Left lung (tissue), 14 donors: ENCODE measurements at places on chromosomes 2 and 18.
A peak's percentile ranks its signal among the peaks of the same experiment; 100 is the strongest.

- no peak for DNase-seq
- no peaks in the 10 kb centered on the region for H3K36me3 ChIP-seq
- no peak overlapping the region for H3K4me3 ChIP-seq
- H3K27me3 ChIP-seq = no peaks in the 10 kb centered on the region
- H3K27ac ChIP-seq = no peak overlapping the region
- no peaks in the 10 kb centered on the region for H3K4me1 ChIP-seq
Observed at GRCh38 chr2:195514365-195514764, 142.7 kb upstream of the SLC39A10 start.

GRCh38 chr2:237269138-237269875 lies 144.7 kb downstream of the COL6A3 start:
- no peaks in the 10 kb centered on the region for H3K4me1 ChIP-seq
- no peak overlapping the region for H3K4me3 ChIP-seq
- H3K27ac ChIP-seq = peak overlapping the region; percentile 17
- H3K36me3 ChIP-seq = no peaks in the 10 kb centered on the region

GRCh38 chr2:84435345-84436025 lies 23.6 kb downstream of the SUCLG1 start:
- no peak overlapping the region for H3K27ac ChIP-seq
- no peak for DNase-seq
- H3K27me3 ChIP-seq = no peaks in the 10 kb centered on the region
- no peak overlapping the region for H3K4me3 ChIP-seq
- H3K36me3 ChIP-seq = peaks cover 94% of the 10 kb centered on the region

GRCh38 chr18:49015886-49016647 lies 65.3 kb upstream of the SMAD7 start:
- H3K36me3 ChIP-seq = no peaks in the 10 kb centered on the region
- DNase-seq = no peak
- H3K4me3 ChIP-seq = no peak overlapping the region
- no peak overlapping the region for H3K27ac ChIP-seq
- no peaks in the 10 kb centered on the region for H3K4me1 ChIP-seq

DNA sequence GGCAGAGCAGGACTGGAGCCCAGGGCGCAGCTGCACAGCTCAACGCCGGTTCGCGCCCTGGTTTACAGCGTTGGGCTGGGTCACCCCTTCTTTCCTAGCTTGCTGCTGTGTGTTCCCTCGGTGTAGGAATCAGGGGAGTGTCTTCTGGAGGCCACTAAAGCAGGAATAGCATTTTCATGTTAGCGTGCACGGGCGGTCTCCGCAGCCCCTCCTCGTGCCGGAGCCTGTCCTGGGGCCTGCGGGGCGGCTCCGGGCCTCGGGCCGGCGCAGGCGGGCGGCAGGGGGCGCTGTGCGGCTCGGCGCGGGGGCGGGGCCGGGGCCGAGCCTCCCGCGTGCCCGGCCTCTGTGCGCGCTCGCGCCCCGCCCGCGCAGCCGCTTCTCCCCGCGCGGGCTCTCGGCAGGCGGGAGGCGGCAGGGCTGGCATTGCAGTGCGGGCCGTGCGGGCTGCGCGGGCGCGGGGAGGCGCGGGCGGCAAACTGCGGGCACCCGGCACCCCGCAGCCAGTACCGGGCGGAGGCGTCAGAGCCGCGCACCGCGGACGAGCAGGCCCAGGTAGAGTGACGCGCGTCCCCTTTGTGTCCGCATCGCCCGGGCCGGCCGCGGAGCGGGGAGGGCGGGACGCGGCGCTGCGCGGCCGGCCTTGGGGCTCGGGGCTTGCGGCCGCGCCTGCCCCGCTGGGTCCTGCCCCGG lies at the start of gene RNF144A:
Gene RNF144A, plus strand, starts transcription at position 342 of the 690 bp plus-strand sequence. CDS start 79,515 bp downstream, outside the sequence.
- peak within 1 kb of the TSS; percentile 66 for H3K27ac ChIP-seq
- DNase-seq = peak; percentile 71
- H3K27me3 ChIP-seq = no peaks in the 10 kb centered on the region
- H3K36me3 ChIP-seq = no peaks in the 10 kb centered on the region
- peaks cover 21% of the 10 kb centered on the region for H3K4me1 ChIP-seq

- H3K4me3 ChIP-seq = peak overlapping the region; percentile 84
- peaks cover 48% of the 10 kb centered on the region for H3K36me3 ChIP-seq
- peaks cover 34% of the 10 kb centered on the region for H3K4me1 ChIP-seq
- DNase-seq = no peak
Observed at GRCh38 chr2:218271487-218271797, 1.1 kb downstream of the PNKD start.

DNA sequence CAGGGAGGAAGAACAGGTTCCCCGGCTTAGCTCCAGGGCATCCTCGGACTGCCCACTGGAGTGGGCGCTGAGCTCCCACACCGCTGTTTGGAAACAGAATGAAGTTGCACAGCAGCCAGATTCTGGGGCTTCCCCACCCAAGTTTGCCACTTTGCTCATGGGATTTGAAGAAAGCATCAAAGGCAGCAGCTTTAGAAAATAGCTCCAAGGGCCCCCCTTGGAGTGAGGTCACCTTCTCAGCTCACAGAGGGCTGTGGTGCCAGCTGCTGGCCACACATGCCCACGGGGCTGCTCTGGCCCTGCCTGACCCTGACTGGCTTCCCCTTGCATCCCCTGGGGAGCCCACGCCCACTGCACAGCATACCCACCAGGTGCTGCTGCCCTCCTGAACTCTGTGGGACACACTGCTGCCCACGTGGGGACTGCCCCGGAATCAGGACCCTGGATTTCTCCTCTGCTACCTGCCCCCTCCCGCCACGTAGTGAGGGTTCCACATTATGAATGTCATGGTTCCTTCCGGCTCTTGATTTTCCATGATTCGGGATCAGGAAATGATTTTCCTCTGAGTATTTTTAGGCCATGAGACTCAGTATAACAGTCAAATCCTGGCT lies 70.3 kb downstream of the TGOLN2 start:
- no peak for DNase-seq
- H3K4me3 ChIP-seq = no peak overlapping the region
- H3K36me3 ChIP-seq = no peaks in the 10 kb centered on the region
- peaks cover 14% of the 10 kb centered on the region for H3K4me1 ChIP-seq
- no peaks in the 10 kb centered on the region for H3K27me3 ChIP-seq
- peak overlapping the region; percentile 49 for H3K27ac ChIP-seq

DNA sequence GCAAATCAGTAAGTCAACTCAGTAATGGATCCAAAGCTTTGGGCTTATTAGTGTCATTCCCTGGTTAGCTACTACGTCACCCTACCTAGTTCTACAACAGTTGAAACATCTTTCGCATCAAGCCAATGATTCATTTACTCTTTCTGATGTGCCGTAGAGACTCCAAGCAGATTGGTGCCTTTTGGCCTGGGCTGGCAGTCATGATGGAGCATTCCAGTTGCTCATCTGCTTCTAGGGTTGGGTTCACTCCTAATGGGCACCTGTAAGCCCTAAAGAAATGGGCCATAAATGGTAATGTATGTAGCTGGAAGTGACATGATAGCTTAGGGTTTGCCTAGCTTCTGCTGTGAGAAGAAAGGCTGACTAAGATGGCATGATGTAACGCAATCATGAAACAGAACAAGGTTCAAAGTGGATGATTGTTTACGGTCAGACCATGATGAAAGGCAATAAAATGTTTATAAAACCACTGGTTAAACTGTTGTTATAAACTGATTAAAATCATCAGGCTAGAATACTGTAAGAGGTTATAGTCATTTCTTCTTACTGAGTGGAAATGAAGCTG lies 20.4 kb upstream of the CCL20 start:
- no peak overlapping the region for H3K4me3 ChIP-seq
- H3K4me1 ChIP-seq = no peaks in the 10 kb centered on the region
- no peak overlapping the region for H3K27ac ChIP-seq
- no peaks in the 10 kb centered on the region for H3K36me3 ChIP-seq

GRCh38 chr2:68052717-68053422 lies 9.9 kb downstream of the C1D start:
- no peak for DNase-seq
- no peak overlapping the region for H3K27ac ChIP-seq
- H3K4me3 ChIP-seq = no peak overlapping the region
- no peaks in the 10 kb centered on the region for H3K27me3 ChIP-seq

DNA sequence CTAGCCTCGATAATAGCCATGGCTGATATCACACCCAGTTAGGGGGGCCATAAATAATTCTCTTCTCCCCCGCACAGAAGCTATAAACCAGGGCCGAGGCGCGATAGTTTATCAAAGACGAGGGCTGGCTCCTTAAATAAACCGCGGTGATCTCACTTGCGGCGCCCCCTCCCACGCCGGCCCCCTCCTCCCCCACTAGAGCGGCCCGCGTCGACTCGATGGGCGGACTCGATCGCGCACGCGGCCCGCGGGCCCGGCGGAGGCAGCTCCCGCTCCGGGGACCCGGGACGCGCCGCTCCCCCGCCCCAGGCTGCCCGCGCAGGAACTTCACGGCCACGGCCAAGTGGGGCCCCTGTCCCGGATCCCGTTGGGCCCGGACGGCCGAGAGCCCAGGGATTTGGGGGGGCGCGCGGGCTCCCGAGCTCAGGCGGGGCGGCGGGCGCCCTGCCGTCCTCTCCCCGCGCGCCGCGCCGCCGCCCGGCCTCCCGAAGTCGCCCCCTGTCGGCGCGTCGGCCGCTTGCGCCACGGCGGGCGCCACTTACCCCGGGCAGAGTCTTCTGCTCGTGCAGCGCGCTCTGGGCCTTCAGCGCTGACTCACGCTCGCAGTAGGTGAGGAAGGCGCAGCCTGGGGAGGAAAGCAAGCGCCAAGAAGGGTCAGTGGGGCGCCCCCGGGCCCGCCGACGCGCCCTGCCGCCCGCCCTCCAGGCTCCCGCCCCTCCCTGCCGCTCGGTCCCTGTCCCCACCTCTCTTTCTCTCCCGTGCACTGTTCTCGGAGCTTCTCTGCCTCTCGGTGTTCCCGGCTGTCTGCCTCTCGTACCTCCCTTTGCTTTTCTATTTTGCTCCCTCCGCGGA lies 80.4 kb downstream of the CELF4 start:
- no peak overlapping the region for H3K27ac ChIP-seq
- no peak for DNase-seq
- H3K4me1 ChIP-seq = peaks cover 11% of the 10 kb centered on the region
- no peaks in the 10 kb centered on the region for H3K36me3 ChIP-seq
- peaks cover 82% of the 10 kb centered on the region for H3K27me3 ChIP-seq
- H3K4me3 ChIP-seq = no peak overlapping the region
